ENCODE measurements at places on chromosomes 3 and 15.

DNA sequence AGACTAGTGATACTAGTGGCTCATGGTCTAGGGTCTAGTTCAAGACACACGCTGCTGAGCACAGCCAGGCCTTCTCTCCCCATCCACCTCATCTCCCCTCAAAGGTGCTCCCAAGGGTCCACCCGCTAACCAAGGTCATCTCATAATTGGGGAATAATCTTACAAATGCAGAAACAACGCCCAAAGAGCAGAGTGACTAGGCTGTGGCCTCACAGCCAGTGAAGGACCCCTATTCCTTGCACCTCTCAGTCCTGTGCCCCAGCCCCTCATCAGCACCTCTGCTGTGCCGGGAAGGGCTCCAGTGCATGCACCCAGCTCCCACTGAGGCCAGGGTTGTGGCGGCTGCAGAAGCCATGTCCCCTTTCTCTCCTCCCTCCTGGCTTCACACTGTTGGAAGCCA lies 286.9 kb downstream of the UACA start:
- DNase-seq, result no peak

DNA sequence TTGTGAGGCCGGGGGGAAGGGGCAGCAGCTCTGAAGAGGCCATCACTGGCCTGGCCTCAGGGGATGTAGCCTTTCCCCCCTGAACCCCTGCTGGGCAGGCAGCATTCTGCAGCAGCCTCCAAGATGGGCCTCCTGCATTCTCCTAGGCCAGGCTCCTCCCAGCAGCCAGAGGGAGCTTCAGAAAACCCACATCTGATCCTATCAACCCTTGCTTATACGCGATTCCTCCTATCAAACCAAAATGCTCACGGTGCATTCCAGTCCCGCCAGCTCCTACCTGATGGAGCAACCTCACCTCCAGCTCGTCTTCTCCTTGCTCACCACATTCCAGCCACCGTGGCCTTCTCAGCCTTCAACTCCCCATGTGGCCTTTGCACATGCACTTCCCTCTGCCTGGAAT lies 85.7 kb downstream of the MEGF11 start:
- no peak for DNase-seq

DNA sequence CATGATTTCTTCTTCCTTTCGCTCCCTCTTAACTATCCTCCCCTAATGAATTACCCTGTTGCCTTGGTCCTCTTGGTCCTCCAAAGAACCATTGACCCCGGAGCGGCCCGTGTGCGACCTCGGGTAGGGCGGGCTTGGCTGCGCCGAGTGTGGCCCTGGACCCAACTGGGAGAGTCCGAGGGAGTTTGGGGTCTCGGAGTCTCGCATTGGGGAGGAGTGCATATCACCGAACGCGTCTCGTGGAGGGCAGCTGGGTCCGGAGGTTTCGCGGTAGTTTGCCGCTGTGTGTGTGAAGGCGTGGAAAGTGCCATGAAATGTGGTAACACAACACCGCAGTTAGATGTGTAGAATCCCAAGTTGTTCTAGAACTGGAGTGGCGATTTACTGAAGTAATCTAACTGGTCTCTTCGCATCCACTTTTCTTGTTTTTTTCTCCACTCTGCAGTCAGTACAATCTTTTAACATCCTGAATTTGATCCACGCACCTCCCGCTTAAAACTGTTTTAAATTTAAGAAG lies 363 bp downstream of the GTF2E1 start:
- no peak for DNase-seq

DNA sequence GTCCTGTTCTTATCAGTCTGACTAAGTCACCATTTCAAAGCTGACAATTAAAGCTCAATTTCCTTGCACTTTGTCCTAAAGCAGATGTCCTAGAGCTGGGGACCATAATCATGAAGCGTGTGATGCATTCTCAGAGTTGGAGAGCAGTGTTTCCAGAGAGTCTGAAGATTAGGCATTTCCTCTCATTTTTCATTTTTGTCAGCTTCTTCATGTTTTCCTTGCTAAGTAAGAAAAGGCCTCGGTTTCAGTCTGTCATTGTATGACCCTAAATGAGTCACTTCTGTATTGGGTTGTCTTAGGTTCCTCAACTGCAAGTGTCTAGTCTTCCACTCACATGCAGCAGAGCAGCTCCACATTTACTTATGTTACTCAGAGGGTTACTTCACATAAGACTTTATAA lies 257.2 kb upstream of the TPRG1 start:
- peak; percentile 35 for DNase-seq

- DNase-seq, result no peak
Observed at GRCh38 chr3:169894110-169894509, 17.3 kb upstream of the SAMD7 start.

- DNase-seq, result no peak
Observed at GRCh38 chr3:41208507-41209220, 9.4 kb downstream of the CTNNB1 start.

- DNase-seq, result no peak
Observed at GRCh38 chr3:20326541-20326940, 140.5 kb upstream of the SGO1 start.

GRCh38 chr3:71258526-71258925 lies 325.0 kb downstream of the FOXP1 start:
- DNase-seq, result no peak

DNA sequence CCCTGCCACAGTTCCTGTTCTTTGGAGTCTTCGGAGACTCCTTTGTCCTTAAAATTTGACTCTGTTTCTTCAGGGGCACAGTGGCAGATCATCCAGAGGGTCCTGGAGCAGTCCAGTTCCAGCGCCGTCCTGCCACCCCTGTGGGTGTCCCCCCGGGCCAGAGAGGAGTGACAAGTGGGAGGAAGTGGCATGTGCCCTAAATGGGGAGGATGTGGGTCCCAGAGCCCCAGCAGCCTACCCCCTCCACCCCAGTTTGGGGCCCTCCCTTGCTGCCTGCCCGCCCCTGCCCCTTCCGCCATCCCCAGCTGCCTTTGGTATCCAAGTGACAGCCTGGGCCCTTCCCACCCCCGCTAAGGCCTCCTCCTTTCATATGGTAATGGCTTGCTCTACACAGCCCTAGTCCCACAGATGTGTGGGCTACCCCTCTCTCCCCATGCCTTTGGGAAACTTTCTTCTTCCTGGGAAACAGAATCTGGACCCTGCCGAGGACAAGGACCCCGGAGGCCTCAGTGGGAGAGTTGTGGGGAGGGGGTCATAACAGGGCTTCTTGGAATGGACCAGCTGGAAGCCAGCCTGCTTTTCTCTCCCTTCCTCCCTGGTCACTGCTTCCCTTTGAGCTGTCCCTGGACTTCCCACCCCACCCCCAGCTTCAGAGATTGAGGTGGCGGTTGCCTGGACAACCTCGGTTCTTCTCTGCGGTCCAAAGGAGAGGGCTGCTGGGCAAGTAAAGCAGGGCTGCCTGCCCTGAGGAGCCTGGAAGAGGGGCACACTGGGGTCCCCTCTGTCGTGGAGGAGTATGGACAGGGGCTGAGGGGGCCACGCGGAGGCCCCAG lies 43.2 kb downstream of the KLHL25 start:
- DNase-seq, result no peak

DNA sequence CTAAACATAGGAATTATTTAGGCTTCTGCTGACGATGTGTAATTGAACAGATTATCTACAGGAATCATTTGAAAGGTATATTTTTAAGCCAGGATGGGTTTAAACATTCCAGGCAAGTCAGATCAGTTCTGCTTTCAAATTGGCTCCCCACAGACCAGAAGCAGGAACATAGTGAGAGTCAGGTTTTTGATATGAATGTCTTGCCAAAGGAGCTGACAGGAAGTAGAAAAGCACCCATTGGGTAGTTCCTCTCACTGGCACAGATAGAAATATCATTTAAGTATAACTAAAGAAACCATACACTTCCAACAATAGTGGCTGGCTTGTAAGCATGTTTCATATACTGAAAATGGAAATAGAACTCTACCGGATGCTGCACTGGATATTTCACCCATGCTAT lies 95.2 kb downstream of the CLDN1 start:
- no peak for DNase-seq

- peak; percentile 71 for DNase-seq
Observed at GRCh38 chr3:127484601-127485388, 105.7 kb downstream of the TPRA1 start.

DNA sequence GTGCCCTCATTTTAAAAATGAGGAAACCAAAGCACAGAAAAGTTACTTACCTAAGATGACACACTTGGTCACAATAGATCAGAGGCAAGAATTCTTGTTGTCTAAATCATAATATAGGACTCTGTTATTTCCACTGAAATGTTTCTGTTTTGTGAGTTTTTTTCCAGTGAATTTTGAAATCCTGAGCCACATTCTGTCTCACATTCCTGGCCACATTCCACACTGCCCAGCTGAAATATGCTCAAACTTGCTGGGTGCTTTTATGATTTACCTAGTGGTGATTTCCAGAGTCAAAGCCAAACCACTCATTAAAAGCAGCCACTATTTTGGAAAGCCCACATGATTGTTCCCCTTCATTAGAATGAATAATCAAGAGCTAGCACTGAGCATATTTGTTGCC lies 82.3 kb upstream of the NPHP3 start:
- DNase-seq, result peak; percentile 64

DNA sequence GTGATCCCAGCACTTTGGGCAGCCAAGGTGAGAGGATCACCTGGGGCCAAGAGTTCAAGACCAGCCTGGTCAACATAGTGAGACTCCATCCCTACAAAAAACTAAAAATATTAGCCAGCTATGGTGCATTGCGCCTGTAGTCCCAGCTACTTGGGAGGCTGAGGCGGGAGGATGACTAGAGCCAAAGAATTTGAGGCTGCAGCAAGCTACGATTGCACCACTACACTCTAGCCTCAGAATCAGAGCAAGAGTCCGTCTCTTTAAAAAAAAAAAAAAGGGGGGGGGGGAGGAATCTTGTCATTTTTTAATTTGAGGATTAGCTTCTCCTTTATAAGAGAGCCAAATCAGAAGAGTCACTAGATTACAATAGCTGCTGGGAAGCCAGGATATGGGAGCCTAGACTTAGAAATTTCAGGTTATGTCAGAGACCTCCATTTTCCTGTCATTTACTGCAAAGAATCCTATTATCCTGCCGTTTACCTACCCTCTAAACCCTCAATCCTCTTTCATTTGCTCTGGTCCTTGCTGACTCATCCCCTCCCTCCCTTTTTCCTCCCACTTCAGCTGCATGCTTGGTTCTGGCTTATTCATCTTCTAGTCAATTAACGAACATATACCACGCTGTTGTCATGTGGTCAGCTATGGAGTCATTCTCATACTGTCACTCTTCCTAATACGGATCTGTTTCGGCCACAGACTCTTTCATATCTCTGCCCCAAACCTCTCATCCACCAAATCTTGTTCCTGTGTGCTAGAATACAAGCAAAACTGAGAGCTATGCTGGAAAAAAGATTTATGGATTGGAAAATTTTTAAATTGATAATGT lies 83.8 kb upstream of the PPIB start:
- DNase-seq, result peak; percentile 65

- DNase-seq, result peak; percentile 76
Observed at GRCh38 chr15:89136818-89137772, 48.8 kb downstream of the ABHD2 start.

DNA sequence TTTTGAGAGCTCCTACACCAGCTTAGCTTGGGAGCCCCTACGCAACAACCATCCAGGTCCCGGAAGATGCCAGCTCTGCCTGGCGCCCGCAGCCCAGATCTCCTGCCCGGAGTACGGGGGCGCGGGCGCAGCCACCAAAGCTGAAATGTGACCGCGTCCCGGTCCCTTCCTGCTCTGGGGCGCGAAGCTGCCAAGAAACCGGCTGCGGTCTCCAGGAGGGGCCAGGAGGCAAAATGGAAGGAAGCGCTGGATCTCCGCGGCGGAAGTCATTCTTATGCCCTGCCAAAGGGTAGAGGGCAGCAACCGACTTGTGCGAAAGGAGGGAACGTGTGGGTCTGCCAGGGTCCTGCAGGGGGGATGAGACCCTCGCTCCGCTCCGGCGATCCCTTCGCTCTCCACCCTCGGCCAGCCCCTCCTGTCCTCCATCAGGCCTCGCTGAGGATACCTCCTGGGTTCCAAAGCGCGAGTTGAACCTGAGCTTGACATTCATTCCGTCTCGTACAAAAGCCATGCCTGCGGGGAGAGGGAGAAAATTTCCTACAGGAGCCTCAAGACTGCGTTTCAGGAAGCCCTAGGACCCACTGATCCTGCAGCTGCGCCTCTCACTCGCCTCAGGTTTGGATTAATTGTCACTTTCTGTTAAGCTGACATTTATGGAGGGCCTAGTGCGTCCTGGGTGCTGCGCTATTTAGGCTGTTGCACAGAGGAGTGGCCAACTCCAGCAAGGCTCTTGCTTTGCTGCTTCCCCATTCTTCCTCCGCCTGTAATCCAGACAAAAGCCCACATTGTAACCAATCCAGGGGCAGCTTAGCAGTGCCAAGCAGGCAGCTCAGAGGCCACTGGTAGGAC lies 98.3 kb upstream of the VGLL3 start:
- DNase-seq, result peak; percentile 89

DNA sequence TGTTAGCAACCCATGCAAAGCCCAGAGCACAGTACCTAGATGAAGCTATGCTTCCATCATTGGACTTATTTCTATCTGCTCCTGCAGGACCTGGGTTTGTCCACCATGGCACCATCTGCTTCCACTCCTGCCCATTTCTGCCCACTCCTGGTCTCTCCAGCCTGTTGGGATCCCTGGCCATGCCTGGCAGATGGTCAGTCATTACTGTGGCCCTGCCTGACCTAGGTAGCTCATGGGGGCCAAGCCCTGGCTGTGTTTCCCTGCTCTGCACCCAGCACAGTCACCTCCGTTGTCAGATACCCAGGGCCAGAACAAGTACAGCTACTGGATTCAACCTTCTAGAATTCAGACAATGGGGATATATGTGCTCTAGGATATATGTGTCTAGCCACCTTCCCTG lies 185.8 kb upstream of the TLE3 start:
- no peak for DNase-seq

DNA sequence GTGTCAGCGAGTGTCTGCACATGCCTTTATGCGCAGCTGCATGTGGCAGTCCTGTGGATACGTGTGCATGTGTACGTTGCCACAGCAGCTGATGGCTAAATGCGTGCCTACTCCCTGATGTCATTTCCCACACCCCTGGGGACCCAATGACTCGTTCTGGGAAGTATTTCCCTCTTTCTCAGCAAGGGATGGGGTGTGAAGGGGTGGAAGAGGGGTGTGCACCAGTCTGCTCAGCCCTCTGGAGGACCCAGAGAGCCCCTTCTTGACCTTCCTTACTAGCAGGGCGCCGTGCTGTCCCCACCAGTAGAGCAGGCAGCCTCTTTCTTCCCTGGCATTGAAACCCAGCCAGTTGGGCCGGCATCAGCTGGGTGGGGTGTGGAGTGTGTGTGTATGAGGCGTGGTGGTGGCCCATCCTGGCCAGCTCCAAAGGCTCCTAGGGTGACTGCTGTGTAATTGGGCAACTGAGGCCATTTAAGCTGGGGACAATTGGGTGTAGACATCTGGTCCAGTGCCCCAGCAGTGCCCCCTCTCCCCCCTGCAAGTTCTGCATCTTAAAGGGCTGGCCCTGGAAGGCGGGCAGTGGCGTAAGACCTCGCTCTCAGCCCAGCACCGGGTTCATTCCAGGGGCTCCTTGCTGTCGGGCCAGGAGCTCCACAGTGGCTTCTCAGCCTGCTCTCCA lies 19.2 kb downstream of the SNX33 start:
- peak; percentile 94 for DNase-seq
